ENCODE measurements at places on chromosomes 13 and 19.

DNA sequence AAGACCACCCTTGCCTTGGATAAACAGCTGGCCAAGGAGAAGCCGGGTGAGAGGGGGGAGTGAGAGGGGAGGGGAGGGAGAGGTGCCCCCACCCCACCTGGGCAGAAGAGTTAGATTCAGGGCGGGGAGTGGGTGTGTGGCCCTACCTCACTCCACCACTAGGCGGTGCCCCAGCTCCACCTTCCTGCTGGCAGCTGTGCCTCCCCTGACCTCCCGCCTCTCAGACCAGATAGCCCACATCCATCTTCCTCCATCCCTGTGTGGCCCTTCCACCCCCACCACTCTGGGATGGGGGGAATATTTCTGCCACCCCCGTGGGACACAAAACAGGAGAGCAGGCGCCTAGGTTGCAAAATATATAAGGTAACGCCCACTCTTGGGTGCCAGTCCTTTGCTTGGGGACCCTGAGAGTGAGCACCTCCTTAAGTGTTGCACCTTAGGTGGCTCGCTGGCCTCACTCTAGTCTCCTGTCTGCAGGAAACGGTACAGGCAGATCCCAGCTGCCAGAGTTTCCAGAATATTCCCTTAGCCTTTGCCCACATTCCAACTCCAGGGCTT lies 13.8 kb upstream of the EHD2 start:
- no peak for DNase-seq

- no peak for DNase-seq
These were observed at the start of gene EDNRB for GRCh38 chr13:77918391-77919245. Gene EDNRB, minus strand, starts transcription at chr13:77918831. Its CDS starts 258 bp downstream, at chr13:77918573.

DNA sequence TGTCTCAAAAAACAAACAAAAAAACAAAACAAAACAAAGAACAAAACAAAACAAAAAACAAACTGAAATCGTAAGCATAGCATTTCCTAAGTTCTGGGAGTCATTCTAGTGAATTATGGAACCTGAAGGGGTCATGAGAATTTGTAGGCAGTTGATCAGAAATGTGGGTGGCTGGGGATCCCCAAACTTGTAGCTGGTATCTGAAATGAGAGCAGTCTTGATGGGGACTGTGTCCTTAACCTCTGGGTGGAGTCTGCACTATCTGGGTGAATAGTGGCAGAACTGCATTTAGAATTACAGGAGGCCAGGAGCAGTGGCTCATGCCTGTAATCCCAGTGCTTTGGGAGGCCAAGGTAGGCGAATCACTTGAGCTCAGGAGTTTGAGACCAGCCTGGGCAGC lies 6.1 kb downstream of the CLEC4G start:
- no peak for DNase-seq

DNA sequence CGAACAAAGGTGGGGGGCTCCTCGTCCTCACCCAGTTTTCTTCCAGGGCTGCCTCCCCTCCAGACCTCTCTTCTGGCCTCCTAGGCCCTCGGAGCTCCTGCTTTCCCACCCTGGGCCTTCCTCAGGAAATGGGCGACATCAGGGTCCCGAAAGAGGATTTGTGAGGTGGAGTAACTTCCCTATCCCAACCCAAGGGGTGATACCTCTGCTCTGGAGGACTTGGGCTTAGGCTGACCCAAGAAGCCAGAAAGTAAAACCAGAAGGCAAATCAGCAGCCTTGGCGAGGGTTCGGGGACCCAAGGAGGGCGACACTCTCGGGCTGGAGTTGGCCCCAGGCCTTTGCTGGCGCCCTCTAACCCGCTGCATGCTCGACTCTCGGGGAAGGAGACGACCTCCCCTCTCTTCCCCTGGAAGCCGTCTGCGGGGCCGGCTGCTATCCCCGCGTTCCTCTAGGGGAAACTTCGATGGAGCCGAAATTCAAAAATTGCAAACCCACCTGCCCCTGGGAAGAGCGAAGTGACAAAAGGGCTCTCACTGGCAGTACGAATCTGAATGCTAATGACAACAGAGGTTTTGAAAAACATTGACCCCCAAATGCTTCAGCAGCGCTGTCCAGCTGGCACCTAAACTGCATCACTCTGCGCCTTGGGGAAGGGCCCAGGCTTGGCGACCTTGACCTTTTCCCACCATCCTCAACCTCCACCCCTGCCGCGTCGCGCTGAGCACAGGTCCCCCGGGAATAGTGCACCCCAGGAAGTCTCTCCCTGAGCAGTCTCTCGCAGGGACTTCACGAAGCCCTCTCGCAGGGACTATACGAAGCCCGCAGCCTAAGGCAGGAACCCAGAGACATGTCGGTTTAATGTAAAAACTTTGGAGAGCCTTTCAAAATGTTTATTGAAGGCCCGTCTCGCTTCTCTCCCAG lies 2.4 kb downstream of the PDX1 start:
- DNase-seq, result no peak

DNA sequence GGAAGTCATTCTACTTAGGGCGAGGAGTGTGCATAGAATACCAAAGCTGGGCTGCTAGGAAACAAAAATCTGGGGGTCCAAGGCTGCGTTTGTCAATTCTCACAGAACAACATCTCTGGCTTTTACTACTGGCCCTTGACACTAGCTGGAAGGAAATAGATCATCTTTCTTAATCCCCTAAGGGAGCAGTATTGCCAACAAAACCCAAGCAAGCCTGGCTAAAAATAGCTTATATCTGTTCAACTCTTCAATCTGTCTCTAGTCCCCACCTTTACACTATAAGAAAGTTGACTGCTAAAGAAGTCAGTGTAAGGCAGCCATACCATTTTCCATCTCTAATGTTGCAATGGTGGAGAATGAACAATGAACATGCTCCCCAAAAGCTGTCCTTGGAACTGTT lies 107.8 kb upstream of the SPRY2 start:
- no peak for DNase-seq

GRCh38 chr19:2488405-2488941 lies 12.5 kb downstream of the GADD45B start:
- DNase-seq, result no peak

DNA sequence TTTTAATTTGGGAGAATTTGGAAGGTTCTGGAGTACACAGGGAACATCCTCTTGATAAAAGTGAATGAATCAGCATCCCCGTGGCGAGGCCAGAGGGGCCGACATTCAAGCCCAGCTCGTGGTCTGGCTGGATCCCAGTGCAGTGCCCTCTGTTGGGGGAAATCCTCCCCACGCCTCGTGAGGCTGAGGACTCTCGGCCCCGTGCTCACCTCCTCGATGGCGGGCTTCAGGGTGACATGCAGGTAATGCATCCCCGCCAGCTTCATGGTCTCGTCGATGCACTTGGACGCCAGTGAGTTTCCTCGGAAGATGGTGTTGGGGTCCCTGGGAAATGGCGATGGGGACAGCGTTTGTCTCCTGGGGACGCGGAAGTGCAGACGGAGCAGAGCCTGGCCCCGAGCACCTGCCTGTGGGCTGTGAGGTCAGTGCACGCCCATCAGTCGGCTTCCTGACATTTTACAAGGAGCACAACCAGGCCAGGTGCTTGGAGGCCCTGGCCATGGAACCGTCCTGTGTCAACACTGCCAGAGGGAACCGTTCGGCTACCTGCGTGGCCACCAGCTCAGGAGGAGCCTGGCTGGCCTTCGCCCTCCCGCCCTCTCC lies 43.3 kb upstream of the C13orf46 start:
- no peak for DNase-seq

Data from HS-5 (cell line).